ENCODE measurements at places on chromosomes 5 and 9. TPM values are rescaled to one million over a fixed set of nuclear protein-coding genes. Genes with fewer than 3 reads are reported as not detected.

GRCh38 chr5:172364773-172365172, 81.2 kb upstream of the UBTD2 start:
- DNase-seq = no peak

- DNase-seq = no peak
Observed at GRCh38 chr5:145848854-145849253, 13.7 kb upstream of the PRELID2 start.

DNA sequence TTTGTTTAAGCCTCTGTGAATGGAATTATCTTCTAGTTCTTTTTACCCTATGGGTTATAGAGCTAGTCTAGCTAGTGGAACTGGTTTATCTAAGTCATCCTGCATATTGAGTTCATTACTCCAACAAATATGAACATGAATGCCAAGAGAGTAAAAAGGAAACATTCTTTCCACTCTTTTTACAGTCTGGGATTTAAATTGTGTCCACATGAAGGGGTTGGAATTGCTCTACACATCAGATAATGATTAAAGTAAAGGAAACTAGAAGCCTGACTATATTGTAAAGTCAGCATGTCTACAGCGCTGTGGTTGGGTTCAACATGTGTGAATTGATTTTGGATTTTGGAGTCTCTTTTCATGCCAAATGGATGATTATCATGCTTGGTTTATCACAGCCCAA, 173.1 kb downstream of the CCDC171 start:
- DNase-seq = no peak

GRCh38 chr5:58087123-58087522, 372.8 kb downstream of the PLK2 start:
- peak; percentile 53 for DNase-seq

DNA sequence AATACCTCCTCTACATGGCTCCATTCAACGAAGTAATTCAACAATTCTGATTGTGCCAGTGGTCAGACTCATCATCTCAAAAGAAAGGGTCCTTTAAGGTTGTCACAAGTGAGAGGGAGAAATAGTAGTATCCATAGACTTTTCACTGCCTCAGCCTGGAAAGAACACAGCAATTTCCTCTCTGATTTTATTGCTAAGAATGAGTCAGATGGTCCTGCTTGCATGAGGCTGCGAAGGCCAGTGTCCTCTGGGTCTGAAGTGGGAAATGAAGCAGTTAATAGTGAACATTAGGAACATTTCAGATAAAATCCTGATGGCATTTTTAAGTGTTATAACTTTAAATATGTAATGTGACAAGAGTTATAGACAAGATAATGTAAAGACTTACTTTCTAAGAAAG, 979.0 kb downstream of the EFNA5 start:
- no peak for DNase-seq

DNA sequence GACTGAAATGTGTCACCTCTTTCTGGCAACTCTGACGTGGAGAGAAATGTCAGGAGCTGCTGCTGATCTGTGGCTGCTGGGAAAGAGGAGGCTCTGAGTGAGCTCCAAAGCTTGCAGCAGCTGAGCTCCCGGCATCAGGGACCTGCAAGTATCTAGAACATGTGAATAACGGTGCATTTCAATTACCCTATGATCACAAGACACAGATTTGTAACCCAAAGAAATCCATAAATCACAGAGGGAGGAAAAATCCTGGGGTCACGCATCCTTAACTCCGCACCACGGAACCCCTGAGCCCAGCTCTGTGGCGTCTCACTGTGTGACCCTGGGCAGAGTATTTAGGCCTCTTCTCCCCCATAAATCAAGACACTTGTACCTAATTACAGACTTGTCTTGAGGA, 139.8 kb downstream of the IRX2 start:
- no peak for DNase-seq

GRCh38 chr5:156174225-156174624, 152.7 kb upstream of the SGCD start:
- no peak for DNase-seq

DNA sequence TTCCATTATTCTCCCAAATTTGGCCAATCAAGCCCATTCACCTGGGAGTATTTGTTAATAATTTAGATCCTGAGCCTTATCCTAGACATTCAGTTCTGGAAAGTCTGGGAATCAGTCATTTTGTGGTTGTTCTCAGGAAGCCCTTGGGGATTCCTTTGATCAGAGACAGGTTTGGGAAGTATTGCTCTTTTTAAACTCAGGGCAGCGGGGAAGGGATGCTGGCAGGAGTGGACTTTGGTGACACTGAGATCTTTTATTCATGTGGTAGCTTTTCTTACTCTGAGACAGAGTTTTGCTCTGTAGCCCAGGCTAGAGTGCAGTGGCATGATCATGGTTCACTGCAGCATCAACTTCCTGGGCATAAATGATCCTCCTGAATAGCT, 586.9 kb downstream of the RAB3C start:
- no peak for DNase-seq

DNA sequence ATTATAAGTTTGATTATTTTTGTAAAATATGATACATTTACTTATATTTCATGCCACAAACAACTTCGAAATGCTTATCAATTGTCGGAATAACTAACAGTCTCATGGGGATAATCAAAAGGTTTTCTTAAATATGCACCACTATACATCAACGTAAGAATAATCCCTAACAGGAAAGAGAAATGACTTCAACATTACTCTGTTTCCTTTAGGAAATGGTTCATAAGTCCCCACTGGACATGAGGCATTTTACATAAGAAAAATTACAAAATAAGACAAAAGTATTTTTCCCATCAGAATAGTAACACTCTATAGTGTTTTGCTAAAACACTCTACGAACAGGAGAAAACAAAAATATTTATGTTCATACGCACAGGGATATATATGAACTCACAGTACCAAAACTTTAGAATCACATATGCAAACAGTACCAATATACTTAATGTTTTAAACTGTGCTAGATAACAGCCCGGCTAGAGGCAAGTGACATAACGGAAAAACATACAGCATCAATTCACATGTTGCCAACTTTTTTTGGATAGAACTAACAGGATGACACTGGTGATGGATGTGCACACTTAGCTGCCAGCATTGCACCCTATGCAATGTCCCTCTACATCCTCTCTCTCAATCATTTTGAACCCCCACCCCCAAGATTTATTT, 120.5 kb downstream of the NFIB start:
- DNase-seq = no peak

The EQTN gene
- not detected for polyA plus RNA-seq

The CNTNAP3B gene
- polyA plus RNA-seq = 15.7 TPM

The ARRDC1 gene
- 17.6 TPM for polyA plus RNA-seq

The FBXO4 gene
- polyA plus RNA-seq = 12.0 TPM

The IFNA13 gene
- polyA plus RNA-seq = not detected

The ZBTB26 gene
- 17.8 TPM for polyA plus RNA-seq
